HFF-Myc (cell line): ENCODE measurements at places on chromosomes 11 and 22.

DNA sequence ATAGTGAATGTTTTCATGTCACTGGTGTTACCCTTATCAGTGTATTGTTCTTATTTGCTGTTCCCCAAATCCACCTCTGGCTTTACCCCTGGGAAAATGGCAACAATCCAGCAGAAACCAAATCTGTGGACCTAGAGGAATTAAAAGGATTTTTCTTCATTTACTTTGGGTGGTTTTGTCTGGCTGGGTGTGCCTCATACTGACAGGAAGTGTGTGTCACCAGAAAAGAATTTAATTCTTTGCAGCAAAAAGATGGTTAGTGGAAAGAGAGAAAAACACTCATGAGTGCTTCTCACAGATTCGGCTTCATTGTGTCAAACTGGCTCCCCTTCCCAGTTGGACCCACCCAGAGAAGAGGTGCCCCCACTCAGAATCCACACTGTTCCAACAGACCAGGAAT, 38.9 kb downstream of the FZD4 start:
- DNase-seq = peak; percentile 81

DNA sequence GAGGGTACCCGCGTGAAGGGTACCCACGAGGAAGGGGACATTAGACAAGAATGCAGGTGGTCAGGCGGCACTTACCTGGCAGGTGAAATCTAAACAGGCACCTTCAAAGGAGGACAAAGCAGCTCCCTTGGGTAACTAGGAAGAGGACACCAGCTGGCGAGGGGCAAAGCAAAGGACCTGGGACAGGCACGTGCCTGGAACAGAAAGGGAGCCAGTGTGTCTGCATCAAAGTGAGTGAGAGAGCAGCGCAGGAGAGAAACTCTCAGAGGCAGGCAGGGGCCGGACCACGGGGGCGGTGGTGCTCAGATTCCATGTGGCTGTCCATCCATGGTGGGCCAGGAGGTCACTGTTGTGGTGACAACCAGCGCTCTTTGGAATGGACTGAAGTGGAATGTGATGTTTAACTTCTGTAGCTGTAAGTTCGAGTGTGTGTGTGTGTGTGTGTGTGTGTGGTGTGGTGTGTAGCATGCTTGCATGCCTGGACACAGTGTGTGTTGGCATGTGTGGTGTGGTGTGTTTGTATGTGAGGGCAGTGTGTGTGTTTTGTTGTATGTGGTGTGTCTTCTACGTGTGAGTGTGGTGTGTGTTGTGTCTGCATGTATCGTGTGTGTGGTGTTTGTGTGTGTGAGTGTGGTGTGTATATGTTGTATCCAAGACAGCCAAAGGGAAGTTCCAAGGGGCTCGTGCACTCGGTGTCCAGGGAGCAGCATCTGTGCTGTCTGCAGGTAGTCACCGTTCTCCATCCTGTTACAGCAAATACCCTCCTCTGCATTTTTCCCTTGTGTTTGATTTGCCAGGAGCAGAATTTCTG, 86.4 kb downstream of the CDKN1C start:
- DNase-seq = no peak

GRCh38 chr11:97743205-97743742, 1277.5 kb upstream of the CNTN5 start:
- DNase-seq = no peak

DNA sequence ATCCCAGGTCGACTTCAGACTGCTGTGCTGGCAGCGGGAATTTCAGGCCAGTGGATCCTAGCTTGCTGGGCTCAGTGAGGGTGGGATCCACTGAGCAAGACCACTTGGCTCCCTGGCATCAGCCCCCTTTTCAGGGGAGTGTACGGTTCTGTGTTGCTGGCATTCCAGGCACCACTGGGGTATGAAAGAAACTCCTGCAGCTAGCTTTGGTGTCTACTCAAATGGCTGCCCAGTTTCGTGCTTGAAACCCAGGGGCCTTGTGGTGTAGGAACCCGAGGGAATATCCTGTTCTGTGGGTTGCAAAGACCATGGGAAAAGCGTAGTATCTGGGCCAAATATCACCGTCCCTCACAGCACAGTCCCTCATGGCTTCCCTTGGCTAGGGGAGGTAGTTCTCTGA, 254.8 kb downstream of the GRIK4 start:
- no peak for DNase-seq
